Cerebellar nuclear complex (tissue), 1 donor: ENCODE measurements at places on chromosomes 6 and 20.
A peak's percentile ranks its signal among the peaks of the same experiment; 100 is the strongest.

DNA sequence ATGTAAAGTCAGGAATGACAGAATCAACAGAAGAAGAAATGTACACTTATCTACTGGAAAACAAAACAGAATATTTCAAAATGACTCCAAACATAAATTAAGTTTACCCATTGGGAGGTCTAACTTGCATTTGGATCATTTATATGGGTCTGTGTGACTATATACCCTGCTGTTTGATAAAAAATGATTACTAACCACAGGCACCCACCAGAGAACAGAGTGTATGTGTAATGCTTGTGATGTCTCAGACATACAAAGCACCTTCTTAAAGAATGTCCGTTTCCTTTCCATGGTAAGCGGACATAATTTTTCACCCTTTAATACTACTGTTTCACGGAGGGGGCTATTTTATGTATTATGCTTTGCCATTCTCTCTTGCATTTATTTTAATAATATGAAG lies 19.2 kb downstream of the SIM1 start:
- no peak for DNase-seq

DNA sequence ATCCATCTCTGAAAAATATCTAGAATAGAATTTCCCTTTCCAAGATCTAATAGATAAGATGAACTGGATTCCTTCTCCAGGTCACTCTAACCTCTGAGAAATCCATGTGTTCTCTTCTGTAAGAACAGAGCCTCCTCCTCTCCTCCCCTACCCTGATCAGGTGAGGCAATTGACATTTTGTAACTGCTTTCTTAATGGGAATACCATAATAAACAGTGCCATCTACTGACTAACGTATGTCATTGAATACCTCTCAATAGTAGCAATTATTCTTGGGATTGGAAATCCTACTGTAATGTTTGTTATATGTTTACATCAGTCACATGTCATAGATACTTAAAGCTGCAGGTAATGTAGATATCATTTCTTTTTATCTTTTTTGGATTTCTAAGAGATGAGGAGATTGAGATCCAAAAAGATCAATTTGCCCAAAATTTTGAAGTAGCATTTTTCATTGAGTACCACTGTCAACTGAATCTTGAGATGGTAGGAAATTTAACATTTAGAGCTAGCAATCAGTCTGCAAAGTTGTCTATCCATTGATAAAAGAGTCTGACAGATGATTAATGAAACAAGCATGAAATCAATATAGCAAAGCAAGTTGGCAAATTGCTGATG lies 365.8 kb upstream of the HSF2 start:
- DNase-seq = no peak

- DNase-seq = no peak
Observed at GRCh38 chr6:72913797-72914196, 291.9 kb downstream of the KCNQ5 start.

DNA sequence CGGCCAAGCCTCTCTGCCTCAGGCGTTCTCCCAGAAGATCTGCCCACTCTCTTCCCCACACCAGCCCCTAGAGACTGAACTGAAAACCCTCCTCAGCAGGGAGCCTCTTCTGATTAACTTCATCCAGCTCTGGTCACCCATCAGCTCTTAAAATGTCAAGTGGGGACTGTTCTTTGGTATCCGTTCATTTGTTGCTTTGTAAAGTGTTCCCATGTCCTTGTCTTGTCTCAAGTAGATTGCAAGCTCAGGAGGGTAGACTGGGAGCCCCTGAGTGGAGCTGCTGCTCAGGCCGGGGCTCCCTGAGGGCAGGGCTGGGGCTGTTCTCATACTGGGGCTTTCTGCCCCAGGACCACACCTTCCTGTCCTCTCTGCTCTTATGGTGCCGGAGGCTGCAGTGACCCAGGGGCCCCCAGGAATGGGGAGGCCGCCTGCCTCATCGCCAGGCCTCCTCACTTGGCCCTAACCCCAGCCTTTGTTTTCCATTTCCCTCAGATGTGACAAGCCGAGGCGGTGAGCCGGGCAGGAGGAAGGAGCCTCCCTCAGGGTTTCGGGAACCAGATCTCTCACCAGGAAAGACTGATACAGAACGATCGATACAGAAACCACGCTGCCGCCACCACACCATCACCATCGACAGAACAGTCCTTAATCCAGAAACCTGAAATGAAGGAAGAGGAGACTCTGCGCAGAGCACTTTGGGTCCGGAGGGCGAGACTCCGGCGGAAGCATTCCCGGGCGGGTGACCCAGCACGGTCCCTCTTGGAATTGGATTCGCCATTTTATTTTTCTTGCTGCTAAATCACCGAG lies 14.2 kb downstream of the VEGFA start:
- DNase-seq = no peak

- no peak for DNase-seq
Observed at GRCh38 chr6:160293844-160294243, 35.2 kb upstream of the SLC22A2 start.

DNA sequence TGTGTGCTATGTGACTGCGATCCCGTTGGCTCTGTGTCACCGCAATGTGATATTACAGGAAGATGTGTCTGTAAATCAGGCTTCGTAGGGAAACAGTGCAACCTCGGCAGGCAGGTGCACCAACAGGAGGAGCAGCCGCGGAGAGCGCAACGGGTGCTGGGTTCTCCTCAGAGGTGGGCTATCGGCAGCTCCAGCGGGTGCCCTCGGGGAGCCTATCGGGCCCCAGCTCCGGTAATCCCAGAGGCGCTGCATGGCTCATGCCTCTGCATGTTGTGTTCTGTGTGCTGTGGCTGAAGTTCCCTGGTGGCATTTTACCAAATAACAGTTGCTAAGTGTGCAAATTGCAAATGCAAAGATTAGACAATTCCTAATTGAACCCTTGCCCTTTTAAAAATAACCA lies 409.9 kb downstream of the LAMA2 start:
- DNase-seq = no peak

GRCh38 chr6:40912158-40912946 lies 126.7 kb downstream of the UNC5CL start:
- no peak for DNase-seq

DNA sequence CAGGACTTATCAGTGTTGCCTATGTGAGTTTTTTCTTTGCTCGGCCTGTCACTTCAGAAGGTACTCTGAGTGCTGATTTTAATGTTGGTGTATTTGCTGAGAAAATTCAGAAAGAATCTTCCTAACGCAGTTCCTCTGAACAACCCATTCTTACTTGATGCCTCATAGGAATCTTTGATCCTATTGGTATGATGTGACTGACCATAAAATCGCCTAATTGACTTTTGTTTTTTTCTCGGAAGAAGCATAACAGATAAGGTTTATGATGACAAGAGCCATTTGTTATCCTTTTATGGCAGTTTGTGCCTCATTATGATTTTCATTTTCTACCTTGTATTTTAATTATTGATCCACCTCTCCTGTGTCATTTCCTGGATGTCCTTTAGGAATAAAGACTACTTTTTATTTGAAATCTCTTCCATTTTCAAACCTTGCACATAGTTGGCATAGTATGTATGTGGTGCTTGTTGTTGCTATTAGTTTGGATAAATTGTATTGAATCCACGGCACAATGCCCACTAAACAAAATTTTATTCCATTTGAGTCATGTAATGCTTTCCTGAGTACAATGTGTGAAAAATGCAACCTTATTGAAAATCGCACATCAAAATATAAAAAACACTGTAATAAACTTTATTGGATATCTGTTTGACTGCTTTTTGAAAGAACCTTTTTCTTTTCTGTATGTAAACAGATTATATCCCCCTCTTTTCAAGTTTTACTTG lies 37.3 kb downstream of the LRRC1 start:
- no peak for DNase-seq

DNA sequence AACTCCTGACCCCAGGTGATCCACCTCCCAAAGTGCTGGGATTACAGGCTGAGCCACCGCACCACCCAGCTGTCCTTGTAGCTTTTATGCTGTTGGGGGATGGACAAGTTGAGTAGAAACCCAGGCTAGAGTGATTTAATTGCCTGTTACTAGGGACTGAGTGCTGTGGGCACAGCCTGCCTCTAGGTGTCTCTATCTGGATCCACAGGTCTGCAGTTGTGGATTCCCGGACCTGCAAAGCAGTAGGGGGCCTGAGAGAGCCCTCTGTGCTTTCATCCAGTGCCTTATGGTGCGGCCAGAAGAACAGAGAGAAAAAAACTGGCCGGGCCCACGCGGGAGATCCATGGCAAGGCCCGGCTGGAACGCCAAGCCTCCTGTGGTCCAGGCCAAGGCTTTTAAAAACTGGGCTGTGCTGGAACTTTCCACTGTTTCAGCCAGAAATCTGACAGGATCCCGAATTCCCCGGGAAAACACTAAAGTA lies 5.2 kb downstream of the SIRPA start:
- peak; percentile 37 for DNase-seq

- no peak for DNase-seq
Observed at GRCh38 chr6:157150076-157150475, 173.2 kb downstream of the TMEM242 start.

GRCh38 chr6:92399911-92400310 lies 1019.4 kb downstream of the EPHA7 start:
- DNase-seq = no peak

DNA sequence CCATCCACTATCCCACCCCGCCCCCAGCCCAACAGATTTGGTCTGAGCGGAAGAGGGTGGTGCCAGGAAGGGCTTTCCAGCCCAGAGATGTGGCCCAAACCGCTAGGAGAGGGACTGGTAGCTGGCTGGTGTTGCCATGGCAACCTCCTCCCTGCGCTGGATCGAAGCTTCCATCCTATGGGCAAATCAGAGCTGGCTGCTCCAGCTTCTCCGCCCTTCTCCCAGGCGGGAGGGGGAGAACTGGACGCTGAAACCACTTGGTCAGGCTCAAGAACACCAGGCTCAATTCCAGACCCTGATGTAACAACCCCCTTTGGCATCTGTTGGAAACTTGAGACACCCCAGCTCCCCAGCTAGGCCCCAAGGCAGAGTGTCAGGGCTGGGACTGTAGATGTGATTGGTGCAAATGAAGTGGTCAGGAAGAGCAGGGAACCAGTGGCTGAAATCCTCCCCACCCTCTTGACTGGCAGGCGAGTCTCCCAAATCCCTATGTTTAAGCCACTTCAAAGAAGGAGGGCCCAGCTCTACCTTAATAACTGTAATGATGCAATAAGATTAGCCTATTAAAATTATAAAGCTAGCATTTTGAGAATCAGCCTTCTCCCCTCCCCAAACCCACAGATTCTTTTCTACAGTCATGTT lies 4.2 kb downstream of the RIMS4 start:
- DNase-seq = peak; percentile 46

GRCh38 chr6:90126839-90127238 lies 169.8 kb downstream of the BACH2 start:
- DNase-seq = no peak

GRCh38 chr6:24255676-24256075 lies 102.2 kb downstream of the DCDC2 start:
- no peak for DNase-seq

GRCh38 chr6:1665214-1665613 lies 55.5 kb downstream of the FOXC1 start:
- DNase-seq = no peak
